ENCODE measurements at places on chromosomes 6 and 20.

GRCh38 chr6:3239110-3239830 lies 11.8 kb upstream of the TUBB2B start:
- no peaks in the 10 kb centered on the region for H3K4me1 ChIP-seq
- no peak for DNase-seq
- no peak overlapping the region for H3K4me3 ChIP-seq
- H3K27ac ChIP-seq: no peak overlapping the region

DNA sequence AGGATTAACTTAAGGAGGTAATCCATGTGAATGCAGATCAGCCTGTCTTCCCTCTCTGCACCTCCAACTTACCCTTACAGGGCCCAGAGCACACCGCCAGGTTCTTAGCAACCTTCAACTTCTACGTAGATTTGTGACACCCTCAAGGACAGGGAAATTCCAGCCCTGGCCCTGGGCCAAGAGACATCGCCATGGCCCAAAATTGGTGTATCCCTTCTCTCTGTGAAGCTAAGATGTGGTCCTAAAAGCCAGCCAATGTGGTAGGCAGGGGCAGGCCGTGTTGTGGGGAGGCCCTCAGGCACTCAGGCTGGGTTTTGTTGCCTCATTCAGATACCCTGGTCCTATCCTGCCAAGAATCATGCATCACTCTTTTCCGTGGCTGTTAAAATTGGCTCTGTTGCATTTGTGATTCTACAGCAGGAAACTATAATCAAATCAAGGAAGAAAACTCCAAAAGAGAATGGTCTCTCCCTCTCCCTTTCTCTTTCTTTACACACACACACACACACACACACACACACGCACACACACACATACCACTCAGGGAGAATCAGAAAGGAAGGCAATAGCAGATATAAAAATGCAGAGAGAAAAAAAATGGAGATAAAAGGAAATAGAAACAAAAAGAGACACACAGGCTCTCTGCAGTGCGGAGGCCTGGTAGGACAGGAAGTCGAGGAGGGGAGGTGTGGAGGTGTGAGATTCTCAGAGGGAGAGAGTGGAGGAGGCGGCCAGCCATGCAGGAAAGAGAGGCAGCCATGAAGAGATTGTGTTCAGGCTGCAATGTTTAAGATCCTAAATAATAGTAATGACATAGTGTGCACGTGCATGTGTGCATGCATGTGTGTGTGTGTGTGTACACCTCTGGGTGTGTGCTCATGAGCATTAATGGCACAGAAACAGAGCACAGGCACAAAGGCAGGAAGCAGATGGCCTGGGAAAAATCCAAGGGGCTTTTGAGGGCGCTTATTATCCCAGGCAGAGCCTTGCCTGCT lies 201.8 kb upstream of the LRFN2 start:
- peak; percentile 79 for DNase-seq
- no peak overlapping the region for H3K4me3 ChIP-seq
- peaks cover 33% of the 10 kb centered on the region for H3K4me1 ChIP-seq
- no peaks in the 10 kb centered on the region for H3K27me3 ChIP-seq

DNA sequence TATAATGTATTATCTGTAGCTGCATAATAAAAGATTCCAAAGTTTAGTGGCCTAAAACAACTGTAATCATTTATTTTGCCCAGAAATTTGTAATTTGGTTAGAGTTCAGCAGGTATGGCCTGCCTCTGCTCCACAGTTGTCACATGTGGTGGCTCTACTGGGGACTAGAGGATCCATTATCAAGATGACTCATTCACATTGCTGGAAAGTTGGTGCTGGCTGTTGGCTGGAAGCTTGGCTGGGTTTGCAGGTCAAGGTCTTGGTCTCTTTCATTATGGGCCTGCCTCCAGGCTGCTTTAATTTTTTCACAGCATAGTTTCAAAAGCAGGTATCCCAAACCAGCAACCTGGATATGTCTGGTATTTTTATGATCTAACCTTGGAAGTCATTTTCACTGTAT lies 17.6 kb downstream of the TRDN start:
- H3K4me3 ChIP-seq: no peak overlapping the region
- DNase-seq: no peak
- no peaks in the 10 kb centered on the region for H3K27me3 ChIP-seq
- no peak overlapping the region for H3K27ac ChIP-seq

DNA sequence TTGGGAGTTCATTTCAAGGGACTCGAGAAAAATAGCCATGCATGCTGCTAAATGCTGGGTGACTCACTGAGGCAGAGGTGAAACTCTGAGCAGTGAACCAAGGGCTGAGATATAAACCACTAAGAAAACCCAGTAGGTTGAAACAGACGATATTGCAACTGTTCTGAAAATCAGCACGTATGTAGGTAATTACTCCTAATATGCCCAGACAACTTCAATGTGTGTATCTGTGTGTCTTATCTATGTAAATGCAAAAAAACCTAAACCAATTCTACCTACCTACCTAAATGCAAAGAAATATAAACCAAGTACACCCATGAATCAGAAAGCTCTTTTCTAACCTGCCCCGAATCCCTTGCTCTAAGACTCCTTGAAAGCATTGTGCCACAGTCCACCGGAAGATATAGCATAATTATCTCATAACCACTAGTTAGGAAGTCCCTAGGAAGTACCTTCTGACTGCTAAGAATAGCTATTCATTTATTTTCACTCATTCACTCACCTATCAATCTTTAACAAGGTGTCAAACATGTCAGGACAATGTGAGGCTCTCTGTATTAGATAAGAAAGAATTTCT lies 458.7 kb upstream of the RUNX2 start:
- H3K36me3 ChIP-seq: no peaks in the 10 kb centered on the region
- no peak for DNase-seq
- H3K27me3 ChIP-seq: no peaks in the 10 kb centered on the region
- H3K4me3 ChIP-seq: no peak overlapping the region
- no peaks in the 10 kb centered on the region for H3K4me1 ChIP-seq
- no peak overlapping the region for H3K27ac ChIP-seq
